ENCODE measurements at places on chromosomes 7 and 10. TPM values are rescaled to one million over a fixed set of nuclear protein-coding genes. Genes with fewer than 3 reads are reported as not detected.

The NPFFR1 gene
- total RNA-seq = 0.03 TPM

The CYP3A7 gene
- not detected for total RNA-seq

The TMEM270 gene
- total RNA-seq = not detected

The SSC4D gene
- 0.97 TPM for total RNA-seq

The GIMAP1 gene
- total RNA-seq = 5.6 TPM

The PON1 gene
- not detected for total RNA-seq

All from Right ventricle myocardium superior (tissue), 1 donor.